DMS153 (cell line): ENCODE measurements at places on chromosomes 3 and 15.
A peak's percentile ranks its signal among the peaks of the same experiment; 100 is the strongest.

DNA sequence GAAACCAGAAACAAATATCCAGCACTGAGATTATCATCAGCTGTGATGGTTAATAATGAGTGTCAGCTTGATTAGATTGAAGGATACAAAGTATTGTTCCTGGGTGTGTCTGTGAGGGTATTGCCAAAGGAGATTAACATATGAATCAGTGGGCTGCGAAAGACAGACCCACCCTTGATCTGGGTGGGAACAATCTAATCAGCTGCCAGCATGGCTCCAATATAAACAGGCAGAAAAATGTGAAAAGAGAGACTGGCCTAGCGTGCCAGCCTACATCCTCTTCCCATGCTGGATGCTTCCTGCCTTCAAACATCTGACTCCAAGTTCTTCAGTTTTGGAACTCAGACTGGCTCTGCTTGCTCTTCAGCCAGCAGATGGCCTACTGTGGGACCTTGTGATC, 869.5 kb downstream of the SI start:
- no peak for DNase-seq

- no peak for DNase-seq
Observed at GRCh38 chr3:154759966-154760365, 320.2 kb upstream of the MME start.

DNA sequence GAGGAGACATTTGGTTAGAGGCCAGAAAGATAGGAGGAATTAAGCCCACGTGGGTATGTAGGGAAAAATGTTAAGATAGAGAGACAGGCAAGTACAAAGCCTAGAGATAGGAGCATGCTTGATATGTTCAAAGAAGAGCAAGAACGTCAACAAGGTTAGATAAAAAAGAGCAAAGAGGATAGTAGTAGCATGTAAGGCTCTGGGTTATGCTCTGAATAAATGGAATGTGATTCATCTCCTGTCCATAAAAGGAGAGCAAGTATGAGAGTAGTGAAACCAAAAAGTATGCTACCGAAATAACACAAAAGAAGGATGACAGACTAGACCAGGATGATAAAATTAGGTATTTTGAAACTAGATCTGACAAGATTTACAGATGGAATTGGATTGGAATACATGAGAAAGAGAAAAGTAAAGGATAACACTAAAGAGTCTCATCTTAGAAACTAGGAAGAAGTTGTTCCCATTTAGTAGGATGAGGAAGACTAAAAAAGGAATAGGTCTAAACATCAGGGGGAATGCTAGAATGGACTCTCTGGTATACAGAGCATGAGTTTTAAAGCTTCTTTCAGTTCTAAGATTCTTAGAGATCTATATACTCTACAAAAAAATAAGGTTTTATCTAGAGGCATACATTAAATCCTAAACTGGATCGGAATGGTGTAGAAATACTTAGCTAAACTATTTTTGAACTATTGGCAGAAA, 59.1 kb downstream of the TRPM7 start:
- no peak for DNase-seq

- DNase-seq, result no peak
Observed at GRCh38 chr3:188239035-188239434, 85.1 kb downstream of the LPP start.

DNA sequence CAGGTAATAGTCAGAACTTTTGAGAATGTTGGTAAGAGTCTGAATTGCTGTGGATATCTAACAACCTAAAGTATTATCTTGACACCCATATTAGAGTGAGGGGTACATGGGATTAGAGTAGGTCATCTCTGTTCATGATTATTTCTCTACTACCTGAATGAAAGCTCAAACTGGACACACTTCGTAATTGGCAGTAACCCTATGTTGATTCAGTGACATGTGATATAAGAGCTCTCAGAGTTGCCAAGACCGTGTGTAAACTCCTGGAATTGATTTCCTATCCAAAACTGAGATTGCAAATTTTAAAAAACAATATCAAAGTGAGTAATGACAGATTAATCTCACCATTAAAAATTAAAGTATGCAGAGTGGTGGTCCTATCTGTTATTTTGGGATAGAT, 214.8 kb upstream of the ARHGEF26 start:
- no peak for DNase-seq

DNA sequence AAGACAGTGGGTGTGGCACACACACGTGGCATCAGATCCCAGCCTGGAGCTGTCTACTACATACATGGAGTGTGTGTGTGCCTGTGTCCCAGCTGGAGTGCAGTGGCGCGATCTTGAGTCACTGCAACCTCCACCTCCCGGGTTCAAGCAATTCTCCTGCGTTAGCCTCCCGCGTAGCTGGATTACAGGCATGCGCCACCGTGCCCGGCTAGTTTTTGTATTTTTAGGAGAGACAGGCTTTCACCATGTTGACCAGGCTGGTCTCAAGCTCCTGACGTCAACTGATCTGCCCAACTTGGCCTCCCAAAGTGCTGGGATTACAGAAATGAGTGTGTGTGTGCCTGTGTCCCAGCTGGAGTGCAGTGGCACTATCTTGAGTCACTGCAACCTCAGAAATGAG, 108.8 kb downstream of the IL12A start:
- no peak for DNase-seq

DNA sequence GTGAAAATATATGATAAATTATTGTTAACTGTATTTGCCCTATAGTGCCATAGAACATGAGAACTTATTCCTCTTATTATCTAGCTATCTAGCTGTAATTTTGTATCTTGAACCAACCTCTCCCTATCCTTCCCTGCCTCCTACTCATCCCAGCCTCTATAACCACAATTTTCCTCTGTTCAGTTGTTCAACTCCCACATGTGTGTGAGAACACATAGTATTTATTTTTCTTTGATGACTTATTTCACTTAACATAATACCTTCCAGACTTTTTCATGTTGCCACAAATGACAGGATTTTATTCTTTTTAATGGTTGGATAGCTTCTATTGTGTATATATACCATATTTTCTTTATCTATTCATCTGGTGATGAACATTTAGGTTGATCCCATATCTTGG, 85.4 kb upstream of the SUCLG2 start:
- DNase-seq, result no peak

- DNase-seq, result no peak
Observed at GRCh38 chr3:138457863-138458735, 23.7 kb downstream of the ESYT3 start.

DNA sequence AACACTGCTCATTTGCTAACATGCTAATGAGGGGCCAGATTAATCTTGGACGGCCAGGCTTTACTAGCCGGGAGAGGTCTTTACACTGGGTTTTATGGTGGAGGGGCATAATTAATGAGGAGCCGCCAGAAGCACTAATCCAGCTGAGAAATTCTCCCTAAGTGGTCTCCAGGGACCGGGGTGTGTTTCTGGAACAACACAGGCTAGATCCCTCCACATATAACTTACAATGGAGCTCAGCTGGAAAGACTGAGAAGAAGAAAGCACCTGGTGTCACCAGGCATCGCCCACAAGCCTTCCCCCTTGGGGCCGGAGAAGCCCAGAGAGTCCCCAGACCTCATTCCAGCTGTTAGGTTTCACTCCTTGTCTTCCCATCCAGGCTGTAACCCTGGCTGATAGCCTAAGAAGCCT, 127.5 kb downstream of the MEGF11 start:
- no peak for DNase-seq

DNA sequence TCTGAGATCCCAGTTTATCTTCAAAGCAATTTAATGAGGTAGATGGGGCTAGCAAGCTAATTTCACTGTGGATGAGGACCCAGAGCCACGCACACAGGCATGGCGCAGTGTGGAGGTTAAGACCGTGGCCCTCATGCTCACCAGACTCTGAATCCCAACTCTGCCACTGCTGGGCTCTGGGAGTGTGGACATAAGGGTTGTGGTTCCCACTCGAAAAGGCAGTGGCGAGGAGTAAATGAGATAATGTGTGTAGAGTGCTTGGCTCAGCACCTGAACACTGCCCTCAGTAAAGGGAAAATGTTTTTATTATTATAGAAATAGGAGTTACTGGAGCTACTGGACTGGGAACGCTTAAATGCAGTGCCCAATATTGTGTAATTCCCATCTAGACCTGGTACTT, 243.5 kb upstream of the TPM1 start:
- DNase-seq, result no peak

DNA sequence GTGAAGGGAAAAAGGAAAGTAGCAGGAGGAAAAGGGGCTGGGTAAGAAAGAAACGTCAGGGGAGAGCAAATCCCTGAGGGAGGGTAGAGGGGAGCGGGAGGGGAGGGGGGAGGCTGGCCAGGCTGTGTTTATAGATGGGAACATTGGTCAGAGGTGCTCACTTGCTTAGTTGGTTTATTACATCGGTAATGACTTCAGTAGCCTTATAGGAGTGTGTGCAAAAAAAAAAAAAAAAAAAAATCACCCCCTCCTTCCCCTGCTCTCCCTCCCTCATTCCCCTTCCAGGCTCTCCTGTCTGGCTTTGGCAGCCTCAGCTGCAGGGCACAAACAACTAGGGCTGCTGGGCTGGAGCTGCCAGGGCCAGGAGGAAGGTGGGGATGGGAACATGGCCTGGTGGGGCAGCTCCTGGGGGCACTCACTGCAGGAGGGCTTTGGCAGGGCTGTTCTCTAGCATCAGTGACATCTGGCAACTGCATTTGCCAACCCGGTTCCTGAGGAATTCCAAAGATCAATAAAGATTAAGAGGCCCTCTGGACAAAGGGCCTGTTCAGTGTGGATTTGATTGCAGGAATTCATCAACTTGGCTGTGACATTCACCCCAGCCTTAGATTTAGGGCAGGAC, 334.5 kb upstream of the FRG2C start:
- no peak for DNase-seq

DNA sequence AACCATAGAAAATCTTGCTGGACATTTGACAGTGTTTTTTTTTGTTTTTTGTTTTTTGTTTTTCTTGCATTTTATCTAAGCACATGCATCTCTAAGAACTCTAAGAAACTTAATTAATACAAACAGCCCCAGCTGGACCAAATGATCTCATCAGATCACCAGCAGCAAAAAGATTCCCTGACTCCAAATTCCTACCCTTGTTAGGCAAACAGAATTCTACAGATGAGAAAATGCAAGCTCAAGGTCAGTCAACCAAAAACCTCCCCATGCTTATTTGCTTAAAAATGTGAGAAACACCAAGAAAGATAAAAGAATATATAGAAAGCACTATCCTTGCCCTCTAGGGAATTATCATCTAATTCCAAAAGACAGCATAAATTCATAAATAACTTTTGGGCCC, 65.4 kb downstream of the FOXP1 start:
- DNase-seq, result no peak

DNA sequence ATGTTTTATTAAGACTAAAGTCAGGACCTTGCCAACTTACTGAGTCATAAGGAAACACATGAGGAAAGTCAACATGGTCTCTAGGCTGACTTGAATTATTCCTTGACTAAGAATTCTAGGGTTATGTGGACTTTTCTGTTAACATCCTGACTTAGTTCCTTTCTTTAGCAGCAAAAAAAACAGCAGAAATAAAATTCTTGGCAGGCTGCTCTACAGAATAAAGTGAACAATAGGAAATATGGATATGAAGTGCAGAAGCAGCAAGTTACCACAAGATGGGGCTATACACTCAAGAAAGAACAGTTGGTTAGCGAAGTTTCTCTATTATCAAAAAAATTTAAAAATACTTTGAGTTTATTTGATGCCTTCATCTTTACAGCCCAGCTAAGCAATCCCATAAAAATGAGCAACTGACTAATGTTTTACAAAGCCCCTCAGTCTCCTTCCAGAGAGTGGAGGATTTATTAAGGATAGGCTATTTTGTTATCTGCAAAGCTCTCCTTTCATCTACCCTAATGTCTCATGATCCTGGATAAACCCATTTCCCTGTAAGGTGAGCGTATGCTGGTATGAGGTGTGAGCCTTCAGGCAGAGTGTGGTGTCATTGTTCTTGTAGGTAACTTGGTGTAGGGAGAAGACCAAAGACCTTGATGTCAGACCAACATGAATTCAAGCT, 23.1 kb upstream of the MCCC1 start:
- peak; percentile 32 for DNase-seq

DNA sequence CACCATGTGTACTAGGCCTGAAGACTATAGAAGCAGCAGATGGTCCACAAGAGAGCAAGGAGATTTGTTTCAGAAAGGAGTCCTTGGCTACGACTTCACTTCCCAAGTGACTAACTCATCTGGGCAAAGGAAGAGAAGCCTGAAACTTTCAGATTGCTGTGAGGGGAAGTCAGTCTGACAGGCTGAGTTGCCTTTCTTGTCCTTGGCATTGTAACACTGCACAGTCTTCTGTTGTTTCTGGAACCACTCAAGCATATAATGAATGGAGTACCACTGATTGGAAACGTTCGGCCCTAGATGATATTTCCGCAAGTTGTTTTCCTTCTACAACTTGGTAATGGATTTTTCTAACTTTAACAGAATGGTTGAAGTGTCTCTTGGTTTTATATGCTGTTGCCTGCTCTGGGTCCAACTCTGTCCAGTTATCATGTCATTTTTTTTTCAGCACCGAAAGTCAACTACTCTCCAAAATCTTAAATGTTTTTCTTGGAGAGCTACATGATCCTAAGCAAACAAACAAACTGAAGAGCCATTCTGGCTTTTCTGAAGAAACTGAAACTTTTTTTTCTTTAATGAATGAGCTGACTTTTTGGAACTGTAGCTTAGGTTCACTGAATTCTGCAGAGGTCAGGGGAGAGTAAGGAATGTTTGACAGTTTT, 685.7 kb downstream of the MECOM start:
- DNase-seq, result no peak

- DNase-seq, result no peak
Observed at GRCh38 chr3:38334142-38335055, 12.2 kb upstream of the XYLB start.

- DNase-seq, result no peak
Observed at GRCh38 chr3:32126305-32127015, 20.0 kb downstream of the GPD1L start.

GRCh38 chr3:119219069-119219468, 21.6 kb downstream of the B4GALT4 start:
- no peak for DNase-seq

GRCh38 chr3:158539414-158540014, 31.5 kb upstream of the MLF1 start:
- no peak for DNase-seq

GRCh38 chr15:53880357-53880756, 97.9 kb upstream of the UNC13C start:
- DNase-seq, result no peak

GRCh38 chr3:123385981-123386380, 62.9 kb downstream of the ADCY5 start:
- no peak for DNase-seq

DNA sequence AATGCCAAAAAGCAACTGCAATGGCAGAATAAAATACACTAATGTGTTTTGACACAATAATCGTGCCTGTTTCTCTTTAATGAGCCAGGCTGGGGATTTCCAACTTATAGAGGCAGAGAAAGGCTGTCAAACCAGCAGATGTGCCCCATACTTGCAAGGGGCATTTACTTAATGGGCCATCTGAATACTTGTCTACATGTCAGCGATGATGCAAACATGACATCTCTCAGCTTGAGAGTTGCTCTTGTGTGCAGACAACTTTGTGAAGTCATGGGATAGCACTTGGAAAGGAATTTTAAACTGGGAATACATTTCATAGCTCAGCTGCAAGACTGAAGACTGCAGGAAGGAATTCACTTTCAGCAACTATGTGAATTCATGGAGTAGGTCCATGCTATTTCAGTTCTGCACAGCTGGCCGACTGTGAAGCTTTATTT, 127.4 kb upstream of the ADAMTS9 start:
- DNase-seq, result no peak

GRCh38 chr3:117278424-117279190, 569.0 kb downstream of the TUSC7 start:
- peak; percentile 12 for DNase-seq

- peak; percentile 10 for DNase-seq
Observed at GRCh38 chr3:169008776-169009358, 654.6 kb downstream of the MECOM start.

GRCh38 chr3:44981751-44982150, 5.7 kb downstream of the EXOSC7 start:
- DNase-seq, result no peak
